ENCODE measurements at places on chromosomes 5 and 9.

DNA sequence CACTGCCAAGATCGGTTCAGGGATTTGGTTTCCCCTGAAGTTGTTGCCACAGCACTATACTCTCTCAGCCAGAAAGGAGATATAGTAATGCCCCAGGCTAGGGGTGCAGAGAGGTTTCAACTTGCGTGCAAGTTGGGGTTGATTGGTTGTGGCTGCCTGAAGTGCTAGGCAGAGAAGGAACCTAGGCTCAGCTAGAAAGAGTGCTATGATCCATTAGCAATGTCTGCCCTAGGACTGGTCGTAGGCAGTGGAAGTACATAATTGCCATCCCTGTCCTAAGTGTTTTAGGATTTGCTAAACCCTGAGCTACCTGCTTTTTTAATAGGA lies 136.6 kb upstream of the SMIM23 start:
- no peak for DNase-seq

DNA sequence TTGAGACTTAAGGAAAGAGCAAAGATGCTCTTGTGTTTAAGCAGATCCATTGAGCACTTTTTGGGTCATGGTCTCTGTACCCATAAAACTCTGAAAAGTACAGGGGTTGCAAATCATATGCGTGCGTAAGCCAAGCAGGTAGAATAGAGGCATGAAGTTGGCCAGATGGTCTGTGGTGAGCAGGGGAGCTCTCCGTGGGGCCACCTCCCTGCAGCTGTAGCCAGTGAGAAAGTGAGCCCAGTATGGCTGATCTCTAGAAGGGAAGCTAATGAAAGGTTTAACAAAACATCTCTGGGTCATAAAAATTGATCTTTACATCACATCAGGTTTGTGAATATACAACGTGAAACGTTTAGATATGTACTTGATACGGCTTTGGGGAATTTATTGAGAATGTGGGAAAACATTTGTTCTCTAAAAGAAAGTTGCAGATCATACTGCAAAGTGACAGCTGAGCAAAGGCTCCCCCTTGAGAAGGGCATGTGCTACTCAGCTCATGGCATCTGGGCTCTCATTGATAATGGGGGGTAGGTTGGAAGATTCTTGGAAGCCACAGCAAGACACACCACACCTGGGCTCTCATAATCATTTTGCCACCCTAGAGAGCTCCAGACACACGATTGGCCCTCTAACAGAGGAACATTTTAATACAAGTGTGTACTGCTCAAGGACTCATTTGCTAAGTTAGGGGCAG lies 30.6 kb downstream of the SH3GL2 start:
- DNase-seq: no peak

DNA sequence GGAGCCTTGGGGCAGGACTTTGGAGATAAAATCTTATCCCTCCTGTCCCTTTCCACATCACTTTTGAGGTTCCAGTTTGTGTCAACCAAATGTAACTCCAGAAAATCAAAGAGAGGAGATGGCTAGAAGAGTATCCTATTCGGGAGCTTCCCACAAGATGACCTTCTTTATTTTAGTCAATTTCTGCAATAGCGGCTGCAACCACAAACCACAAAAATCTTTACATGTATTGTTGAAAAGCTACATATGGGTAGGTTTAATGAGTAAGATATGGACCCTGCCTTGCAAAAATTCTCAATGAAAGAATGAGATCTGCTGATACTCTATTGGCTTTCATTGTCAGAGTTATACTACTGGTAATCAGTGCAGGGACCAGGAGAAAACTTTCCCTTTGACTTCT lies 92.2 kb upstream of the MAMDC2 start:
- peak; percentile 95 for DNase-seq

GRCh38 chr5:95668216-95668615 lies 14.6 kb downstream of the SPATA9 start:
- peak; percentile 67 for DNase-seq

DNA sequence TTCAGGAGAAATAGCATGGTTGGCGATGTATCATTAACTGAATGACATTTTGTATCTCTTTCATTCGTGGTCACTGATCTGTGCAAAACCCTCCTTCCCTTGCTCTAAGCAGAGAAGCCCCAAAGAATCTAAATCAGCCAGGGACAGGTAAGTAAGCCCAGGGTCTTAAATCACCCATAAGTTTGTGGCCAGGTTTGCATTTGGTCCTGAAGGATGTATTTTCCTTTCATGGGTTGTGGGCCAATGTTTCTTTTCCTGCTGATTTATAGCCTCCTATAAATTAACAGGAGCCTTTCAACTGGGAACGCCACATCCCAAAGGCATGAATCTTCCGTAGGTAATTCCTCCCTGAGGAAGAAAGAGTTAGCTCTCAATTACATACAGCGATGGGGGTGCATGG lies 217.5 kb upstream of the TNC start:
- DNase-seq: no peak

GRCh38 chr9:127366594-127366993 lies 30.4 kb upstream of the SLC2A8 start:
- DNase-seq: no peak

DNA sequence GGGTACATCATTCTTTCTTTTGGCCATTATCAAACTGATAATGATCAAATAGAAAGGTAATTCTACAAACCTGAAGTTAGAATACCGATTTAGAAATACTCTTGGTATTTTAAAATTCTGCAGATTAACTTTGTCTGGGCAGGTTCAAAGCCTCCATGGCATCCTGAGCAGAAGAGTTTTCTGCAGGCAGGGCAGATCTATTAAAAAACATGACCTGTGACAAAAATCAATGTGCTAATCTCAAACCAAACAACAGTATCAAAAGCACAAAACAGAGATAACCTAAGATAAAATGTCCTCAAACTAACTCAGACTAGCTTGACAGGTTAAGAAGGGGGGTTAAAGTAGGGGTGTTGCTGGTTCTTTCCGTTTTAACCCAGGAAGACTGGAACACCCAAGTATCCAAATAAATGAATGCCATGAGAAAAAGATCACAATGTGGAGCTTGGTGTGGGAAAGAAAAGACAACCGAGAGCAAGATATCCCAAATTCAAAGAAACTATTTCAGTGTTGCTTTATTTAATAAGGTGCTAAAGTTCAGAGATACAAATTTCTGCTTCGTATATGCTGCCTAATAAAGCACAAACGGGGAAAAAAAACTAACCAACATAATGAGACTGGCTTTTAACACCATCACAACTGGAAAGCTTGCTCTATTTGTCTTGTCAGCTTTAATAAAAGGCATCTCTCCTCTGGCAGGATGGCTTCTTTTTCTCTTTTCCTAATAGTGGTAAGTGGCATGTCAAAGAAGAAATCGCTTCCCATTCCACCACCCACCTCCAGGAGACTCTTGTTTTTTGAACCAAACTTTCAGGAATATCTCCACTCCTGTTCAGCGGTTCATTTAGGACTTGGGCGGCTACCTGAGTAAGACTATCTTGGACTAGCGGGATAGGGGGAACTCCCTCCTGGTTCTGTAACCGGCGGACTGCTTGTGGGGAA lies 2.3 kb downstream of the EFNA5 start:
- no peak for DNase-seq

DNA sequence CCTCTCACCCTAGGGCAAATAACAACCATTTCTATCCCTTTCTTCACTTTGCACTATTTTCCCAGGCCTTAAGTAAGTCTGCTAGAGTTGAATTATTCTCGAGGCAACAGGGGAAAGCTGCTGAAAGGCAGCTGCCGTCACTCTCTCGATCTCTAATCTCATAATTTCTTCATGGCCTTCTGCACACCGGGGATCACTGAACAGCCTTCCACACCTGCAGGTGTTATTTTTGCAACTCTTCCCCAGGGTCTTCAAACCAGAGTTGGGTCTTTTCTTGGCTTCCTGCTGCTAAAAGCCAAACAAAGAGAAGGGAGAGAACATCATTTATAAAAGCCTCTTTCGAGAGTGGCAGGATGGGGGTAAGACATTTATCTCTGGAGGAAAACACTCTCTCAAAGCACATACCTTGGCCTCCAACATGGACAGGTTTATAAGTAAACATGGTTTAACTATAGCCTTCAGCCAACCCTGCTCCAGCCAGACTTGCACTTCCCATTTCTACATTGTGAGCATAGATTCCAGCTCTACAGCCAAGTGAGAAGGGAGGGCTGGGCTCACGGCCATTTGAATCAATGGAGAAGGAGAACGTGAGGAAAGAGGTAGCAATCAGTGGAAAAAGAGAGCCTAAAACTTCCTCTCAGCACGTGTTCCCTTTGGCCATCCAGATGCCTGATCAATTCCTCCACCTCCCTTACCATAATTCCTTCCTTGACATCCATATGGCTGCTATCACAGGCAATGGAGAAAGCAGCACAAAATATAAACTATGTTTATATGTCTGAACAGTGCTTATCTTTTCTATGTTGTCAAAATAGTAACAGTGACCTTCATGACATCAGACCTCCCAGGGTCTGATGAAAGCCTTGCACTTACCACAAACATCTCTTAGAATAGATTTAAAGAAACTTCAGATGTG lies 464.9 kb downstream of the TLE1 start:
- DNase-seq: no peak

DNA sequence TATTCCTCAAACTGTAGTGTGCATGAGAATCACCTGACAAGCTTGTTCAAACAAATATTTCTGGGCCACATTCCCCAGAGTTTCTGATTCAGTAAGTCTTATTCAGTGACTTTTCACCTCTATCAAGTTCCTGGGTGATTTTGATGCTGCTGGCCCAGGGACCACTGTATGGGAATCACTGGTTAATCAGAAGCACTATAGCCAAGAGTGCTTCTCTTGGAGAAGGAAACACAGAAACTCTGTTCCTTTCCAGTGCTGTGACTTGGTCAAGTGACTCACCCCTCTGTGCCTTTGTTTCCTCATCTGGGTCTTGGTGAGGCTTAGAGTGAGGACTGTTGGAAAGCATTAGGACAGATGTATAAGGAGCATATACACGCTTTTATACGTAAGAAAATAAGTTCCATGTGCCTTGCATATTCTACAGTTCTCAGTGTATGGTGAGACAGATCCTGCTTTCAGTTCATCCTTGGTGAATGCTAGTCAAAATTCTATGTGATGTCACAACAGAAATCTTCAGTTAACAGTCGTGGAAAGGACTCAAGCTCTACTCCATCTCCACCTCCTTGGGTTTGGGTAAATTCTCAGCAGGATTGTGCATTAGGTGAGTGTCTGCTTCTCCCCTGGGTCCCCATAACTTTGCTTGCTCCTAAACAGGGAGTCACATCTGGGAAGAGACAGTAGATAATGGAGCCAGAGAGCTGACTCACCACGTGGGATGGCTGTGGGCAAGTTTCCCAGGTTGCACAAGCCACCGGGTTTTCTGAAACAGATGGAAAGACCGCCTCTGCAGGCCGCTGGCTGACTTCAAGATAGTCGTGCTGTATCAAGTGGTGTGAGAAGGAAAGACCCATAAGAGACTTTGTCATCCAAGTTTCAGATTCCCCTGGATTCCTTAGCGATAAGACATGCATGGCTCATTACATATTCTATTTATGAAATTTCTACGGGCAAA lies 117.0 kb downstream of the NXNL2 start:
- peak; percentile 98 for DNase-seq

DNA sequence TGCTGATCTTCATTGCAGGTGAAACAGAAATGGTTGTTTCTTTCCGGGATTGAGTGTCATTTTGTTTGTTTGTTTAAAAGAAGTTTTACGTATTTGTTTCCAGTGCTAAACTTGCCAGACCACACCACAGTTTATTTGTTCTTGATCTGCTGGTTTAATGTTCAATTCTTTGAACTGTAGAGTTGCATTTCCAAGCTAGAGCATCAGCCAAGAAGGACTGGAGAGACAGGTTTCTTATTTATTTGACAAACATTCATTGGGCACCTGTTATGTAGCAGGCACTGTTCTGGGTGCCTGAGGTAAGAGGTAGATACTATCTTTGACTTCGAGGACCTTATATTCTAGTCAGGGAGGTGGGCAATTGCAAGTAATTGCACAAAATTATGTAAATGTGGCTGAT lies 45.0 kb downstream of the MCCC2 start:
- no peak for DNase-seq

DNA sequence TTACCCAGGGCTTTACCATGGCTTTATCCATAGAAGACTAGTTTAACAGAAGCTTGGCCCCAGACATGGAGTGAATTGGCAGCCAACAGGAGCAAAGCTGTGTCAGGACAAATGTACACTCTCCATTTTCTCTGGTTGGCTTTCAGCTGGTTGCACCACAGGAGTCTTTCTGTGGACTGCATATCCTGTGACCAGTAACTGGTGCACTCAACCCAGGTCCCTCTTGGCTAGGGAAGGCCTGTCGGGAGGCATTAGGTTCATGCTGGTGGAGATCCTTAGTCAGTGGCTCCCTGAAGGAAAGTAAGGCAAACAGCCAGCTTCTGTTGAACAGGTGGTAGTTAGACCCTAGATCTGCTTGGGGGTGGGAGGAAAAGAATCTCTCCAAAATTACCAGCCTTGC lies 146.9 kb upstream of the TLX3 start:
- DNase-seq: no peak

DNA sequence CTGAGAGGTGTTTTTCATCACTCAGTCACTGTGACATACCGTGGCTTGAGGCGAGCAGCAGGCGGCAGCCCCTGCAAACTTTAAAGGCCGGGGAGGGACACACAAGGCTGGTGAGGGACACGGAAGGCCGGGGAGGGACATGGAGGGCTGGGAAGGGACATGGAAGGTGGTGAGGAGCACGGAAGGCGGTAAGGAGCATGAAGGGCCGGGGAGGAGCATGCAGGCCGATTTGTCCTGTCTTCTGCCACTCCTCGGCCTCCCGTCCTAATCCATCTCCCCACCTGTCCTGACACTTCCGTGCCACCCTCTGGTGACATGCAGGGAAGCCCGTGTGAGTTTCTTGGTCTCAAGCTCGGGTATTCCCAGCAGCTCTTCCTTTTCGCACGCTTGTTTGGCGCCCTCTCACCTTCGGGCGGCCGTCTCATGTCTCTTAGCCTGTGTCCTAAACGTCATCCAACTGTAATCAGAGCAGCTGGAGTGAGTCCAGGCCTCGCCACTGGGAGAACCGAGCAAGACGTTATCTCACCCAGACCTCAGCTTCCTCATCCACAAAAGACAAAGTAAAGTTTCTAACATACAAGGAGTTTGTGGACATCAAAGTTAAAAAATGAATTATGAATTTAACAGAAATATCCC lies 126.5 kb downstream of the MRPL36 start:
- DNase-seq: no peak

DNA sequence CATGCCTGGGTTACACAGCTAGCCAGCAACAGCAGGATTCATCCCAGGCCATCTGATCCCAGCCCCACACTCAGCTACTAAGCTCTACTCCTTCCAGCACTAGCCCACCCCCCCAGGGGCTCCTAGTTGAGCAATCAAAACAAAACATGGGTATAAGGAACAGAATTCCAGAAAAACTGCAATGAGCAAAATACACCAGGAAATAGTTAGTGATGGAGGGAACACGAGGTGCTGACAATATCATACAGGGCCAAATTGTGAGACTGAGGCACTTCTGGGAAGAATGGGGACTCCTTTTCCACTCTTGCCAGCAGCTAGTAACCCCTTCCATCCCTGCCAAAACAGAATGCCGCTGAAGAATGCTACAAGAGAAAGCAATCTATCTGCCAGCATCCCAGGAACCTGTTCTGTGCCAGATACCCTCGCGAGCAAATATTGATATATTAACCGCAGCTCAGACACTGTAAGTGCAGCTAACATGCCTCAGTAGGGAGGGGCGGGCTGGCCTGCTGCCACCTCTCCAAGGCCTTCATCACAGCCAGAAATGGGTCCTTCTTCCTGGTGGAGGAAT lies 161.4 kb downstream of the SLIT3 start:
- DNase-seq: peak; percentile 38

Measured in fibroblast of upper back skin (primary cell).